Kidney epithelial cell (primary cell): ENCODE measurements at places on chromosomes 7 and 10.

DNA sequence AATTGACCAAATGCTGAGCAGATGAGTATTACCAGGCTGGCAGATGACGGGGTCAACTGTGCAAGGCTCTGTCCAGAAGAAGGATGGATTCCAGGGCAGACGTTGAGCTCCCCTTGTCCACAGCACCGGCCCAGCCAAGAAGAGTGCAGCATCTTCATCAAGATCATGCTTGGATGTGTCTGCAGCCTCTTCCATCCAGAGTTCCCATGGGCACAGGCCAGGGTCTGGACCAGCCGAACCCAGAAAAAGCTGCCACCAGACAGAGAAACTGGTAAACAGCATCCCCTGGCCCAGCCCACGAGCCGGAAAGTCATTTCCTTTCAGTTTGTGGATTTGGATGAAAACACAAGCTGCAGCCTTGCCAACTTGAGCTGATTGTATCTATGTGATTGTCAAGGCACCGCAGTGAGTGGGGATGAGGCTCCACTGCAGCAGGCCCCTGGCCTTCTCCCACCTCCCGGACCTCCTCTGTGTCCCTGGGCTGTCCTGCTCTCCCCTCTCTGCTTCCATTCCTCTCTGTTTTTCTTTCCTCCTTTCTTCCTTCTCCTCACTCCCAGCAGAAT, 321.8 kb downstream of the TCERG1L start:
- no peak for DNase-seq

GRCh38 chr7:19698331-19698730, 10.5 kb downstream of the POLR1F start:
- DNase-seq, result no peak

DNA sequence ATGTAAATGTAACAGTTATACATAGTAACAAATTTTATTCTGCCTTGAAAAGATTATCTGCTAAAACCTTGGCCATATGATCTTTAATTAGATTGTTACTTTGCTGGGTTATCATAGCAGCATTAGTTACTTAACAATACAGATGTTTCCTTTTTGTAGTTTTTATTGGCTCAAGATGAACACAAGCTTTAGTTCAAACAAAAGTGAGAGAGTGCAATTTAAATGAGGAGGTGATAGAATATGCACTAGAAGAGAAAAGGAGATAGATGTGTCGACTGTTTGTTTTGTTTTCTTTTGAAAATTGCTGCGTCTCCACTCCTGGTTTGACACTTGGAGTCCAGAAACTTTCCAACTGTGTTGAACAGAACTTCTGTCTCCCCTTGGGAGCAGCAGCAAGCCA, 91.4 kb upstream of the CAV2 start:
- DNase-seq, result no peak

DNA sequence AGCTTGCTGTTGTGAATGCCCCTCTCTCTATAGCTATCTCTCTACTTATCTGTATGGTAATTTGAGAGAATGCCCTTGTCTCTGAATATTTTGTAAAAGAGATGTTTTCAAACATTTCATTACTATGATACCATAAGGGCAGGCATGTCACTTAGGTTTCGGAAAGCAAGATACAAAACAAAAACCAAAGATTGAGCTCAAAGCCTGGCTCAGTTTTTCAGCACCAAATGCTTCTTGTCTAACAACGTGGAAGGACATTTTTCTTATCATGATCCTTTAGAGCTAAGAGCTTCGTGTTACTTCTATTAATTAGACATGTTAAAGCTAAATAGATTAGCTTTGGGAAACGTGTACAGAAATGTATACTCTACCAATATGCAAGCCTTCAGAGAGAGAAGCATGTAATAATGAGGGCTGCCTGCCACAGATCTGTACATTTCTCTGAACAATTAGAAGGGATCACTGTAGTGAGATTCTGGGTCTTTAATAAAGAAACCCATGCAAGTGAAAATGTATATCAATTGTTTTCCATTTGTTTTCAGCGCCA, 148.9 kb downstream of the ARID5B start:
- no peak for DNase-seq

DNA sequence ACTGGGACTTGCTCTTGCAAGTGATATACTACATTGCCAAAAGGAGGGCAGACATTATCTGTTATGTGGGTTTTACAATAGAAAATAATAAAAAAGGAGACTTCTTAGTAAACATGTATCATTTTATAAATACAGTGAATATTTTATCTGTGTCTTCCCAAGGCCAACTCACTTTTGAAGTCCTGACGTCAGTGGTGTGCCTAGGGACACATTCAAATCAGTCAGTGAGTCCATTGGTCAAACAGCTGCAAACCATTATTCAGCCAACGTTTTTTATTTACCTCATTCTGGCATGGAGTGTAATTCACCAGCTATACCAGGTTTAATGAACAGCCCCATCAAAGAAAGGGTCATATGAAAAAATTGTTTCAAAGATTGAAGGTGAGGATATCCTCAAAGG, 263.7 kb downstream of the IPMK start:
- no peak for DNase-seq

GRCh38 chr10:33965795-33966581, 631.5 kb upstream of the NRP1 start:
- no peak for DNase-seq

GRCh38 chr7:48074204-48074654, 14.8 kb upstream of the UPP1 start:
- DNase-seq, result no peak
